ENCODE measurements at places on chromosomes 16 and 17.
A peak's percentile ranks its signal among the peaks of the same experiment; 100 is the strongest.

- no peak for DNase-seq
These were observed 41.8 kb downstream of the MRM1 start for GRCh38 chr17:36643086-36643685.

DNA sequence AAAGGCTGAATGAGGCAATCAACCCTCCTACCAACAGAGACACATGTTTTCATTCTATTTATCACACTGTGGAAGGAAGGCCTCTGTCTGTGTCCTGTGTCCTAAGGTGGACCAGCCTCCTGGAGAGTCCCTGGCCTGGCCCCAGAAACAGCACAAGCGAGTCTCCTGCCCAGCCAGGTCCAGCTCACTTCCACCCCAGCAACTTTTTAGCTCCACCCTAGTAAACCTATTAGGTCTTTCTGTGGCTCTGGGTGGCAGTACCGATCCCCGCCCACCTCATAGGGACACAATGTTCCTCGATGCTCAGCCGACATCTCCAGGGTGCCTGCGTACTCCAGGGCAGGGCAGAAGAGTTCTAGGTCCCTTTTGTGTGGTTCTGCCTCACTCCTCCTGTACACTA, 10.7 kb downstream of the DRC3 start:
- DNase-seq = no peak

- DNase-seq = no peak
These were observed 155.7 kb downstream of the CMIP start for GRCh38 chr16:81600275-81600674.

- DNase-seq = no peak
These were observed 11.4 kb downstream of the TAX1BP3 start for GRCh38 chr17:3656755-3657587.

DNA sequence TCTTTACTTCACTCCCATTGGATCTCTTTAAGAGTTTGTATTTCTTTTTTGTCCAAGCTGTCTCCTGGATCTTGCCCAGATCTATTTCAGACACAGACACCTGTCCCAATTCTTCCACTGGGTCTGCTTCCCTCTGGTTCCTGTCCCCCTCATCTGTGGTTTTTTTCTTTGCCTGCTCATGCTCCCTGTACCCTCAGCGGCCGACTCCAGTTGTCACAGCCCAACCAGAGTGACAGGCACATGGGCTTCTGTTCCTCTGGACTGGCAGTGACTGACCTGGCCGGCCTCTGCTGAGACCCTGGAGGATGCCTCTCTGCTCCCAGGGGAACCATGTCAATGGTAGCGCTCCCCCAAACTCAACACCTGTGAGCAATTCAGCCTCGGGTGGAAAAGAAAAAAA, 142.6 kb downstream of the WSCD1 start:
- no peak for DNase-seq

DNA sequence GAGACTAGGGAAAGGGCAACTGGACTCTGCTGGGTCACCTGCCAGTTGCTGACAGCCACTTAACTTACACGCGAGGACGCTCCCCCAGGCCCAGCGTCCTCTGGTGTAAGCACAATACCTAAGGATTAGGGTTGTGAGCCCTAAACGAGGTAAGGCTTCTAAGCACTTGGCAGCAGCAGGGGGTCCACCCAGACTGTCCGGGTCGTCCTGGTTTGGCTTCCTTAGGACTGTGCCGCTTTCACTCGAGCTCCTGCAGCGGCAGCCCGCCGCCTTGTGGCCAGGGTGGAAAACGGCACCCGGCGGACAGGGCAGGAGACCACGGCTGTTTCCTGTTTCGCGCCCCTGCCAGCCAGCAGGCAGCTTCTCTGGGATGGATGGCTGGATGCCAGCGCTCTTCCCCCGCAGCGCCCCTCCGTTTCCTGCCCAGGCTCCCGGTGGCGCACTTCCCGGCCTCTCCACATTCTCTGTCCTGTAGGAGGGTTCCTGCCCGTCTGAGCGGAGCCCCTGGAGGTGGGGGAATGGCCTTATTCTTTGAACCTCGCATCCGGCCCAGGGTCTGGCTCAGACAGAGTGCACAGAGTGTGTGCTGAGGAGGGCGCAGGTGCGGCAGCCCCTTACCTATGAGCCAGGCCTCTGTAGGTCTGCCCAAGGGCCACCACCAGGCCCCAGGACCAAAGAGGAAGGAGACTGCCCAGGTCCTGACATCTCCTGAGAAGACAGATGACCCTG, 47.0 kb upstream of the AMZ2 start:
- peak; percentile 73 for DNase-seq

- no peak for DNase-seq
These were observed 7.0 kb downstream of the CDR2L start for GRCh38 chr17:74994440-74994839.

- no peak for DNase-seq
These were observed 6.3 kb upstream of the SECTM1 start for GRCh38 chr17:82339634-82340580.

DNA sequence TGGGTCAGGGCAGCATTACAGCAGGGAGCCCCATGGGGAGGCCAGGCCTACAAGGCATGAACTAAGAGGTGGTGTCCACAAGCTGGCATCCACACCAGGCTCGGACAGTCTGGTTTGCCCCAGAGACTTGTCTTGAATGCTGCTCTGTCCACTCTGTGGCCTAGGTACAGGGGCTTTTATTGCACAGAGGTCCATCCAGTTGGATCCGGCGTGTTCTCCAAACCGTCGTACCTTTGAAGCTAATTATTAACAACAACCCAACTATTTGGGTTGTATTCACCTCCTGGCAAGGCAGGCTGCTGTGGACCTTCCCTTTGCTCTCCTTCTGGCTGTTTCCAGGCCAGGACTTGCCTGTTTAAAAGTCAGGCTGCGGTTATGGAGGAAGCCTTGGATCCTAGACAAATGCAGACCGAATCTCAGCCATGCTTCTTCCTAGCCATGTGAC, 123.4 kb downstream of the CLEC16A start:
- no peak for DNase-seq

- DNase-seq = no peak
These were observed 46.1 kb downstream of the WSB1 start for GRCh38 chr17:27339836-27340550.

DNA sequence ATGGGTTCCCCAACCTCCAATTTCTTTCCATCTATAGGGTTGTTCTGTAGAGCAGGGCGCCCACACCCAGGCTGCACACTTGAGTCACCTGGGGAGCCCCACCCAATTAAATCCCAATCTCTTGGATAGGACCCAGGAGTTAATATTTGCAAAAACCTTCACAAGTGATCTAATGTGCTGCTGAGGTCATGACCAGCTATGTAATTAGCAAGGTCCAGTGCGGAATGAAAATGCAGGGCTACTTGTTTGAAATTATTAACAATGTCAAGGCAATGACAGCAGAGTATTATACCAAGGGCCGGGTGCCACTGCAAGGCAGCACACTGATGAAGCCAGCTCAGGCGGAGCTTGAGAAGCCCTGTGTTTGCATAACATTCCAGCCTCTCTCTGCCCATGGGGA, 302.7 kb downstream of the MAF start:
- DNase-seq = no peak

- no peak for DNase-seq
These were observed 42.5 kb downstream of the TMEM11 start for GRCh38 chr17:21171309-21171922.

GRCh38 chr16:21613361-21613760, 14.0 kb downstream of the METTL9 start:
- DNase-seq = no peak

DNA sequence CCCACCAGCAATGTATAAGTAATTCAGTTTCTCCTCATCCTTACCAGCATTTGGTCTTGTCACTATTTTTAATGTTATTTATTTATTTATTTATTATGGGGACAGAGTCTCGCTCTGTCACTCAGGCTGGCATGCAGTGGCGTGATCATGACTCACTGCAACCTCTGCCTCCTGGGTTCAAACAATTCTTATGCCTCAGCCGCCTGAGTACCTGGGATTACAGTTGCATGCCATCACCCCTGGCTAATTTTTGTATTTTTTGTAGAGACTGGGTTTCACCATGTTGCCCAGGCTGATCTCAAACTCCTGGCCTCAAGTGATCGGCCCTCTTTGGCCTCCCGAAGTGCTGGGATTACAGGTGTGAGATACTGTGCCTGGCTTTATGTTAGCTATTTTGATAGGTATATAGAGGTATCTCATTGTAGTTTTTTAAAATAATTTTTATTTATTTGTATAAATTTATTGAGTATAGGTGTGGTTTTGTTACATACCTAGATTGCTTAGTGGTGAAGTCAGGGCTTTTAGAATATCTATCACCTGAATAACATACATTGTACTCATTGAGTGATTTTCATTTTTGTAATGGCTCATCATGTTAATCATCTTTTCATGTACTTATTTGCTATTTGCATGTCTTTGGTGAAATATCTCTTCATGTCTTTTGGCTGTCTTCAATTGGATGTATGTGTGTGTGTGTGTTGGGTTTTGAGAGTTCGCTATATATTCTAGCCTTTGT, 53.3 kb downstream of the TANC2 start:
- no peak for DNase-seq

DNA sequence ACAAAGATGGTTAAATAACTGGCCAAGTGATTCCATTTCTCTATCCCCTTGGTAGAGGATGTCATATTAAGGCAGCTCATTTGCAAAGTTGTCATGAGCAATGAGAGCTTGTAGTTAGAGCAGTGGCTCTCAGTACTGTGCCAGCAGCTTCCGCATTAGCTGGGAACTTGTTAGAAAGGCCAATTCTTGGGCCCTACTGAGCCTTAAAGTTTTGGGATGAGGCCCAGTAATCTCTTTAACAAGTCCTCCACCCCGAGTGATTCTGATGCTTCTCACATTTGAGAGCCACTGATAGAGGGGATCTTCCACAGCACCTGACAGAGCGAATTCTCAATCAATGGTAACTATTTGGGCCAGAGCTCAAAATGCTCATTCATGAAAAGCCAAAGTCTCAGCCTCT, 20.2 kb upstream of the CCL1 start:
- DNase-seq = no peak

DNA sequence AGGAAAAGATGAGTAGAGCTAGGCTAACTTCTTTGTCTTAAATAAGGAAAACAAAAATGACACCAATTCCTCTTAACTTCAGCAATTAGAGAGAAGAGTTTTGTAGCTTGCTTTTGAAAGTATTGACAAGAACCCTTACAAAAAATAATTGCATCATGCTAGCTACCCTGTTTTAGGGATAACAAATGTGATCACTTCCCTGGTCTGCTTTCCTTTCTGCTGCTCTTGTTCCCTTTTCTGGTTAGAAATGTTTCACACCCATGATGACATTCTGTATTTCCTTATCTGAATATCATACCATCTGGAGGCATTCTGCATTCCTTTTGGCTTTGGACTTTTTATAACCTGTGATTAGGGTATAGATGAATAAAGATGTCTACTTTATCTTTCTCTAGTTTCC, 9.9 kb upstream of the SMIM36 start:
- no peak for DNase-seq

GRCh38 chr16:20598832-20599469, 22.8 kb upstream of the ACSM2B start:
- DNase-seq = peak; percentile 41

GRCh38 chr16:89013111-89013510, 36.1 kb upstream of the CBFA2T3 start:
- no peak for DNase-seq

- DNase-seq = no peak
These were observed 228.8 kb upstream of the EEF2KMT start for GRCh38 chr16:5326395-5326794.

GRCh38 chr16:53282975-53283946, 151.0 kb upstream of the RBL2 start:
- DNase-seq = peak; percentile 57

GRCh38 chr17:60330731-60331130, 61.2 kb downstream of the USP32 start:
- no peak for DNase-seq

GRCh38 chr17:31388770-31389656, 2.5 kb upstream of the RAB11FIP4 start:
- DNase-seq = peak; percentile 88

GRCh38 chr17:68260051-68260762, 12.4 kb downstream of the AMZ2 start:
- DNase-seq = no peak

DNA sequence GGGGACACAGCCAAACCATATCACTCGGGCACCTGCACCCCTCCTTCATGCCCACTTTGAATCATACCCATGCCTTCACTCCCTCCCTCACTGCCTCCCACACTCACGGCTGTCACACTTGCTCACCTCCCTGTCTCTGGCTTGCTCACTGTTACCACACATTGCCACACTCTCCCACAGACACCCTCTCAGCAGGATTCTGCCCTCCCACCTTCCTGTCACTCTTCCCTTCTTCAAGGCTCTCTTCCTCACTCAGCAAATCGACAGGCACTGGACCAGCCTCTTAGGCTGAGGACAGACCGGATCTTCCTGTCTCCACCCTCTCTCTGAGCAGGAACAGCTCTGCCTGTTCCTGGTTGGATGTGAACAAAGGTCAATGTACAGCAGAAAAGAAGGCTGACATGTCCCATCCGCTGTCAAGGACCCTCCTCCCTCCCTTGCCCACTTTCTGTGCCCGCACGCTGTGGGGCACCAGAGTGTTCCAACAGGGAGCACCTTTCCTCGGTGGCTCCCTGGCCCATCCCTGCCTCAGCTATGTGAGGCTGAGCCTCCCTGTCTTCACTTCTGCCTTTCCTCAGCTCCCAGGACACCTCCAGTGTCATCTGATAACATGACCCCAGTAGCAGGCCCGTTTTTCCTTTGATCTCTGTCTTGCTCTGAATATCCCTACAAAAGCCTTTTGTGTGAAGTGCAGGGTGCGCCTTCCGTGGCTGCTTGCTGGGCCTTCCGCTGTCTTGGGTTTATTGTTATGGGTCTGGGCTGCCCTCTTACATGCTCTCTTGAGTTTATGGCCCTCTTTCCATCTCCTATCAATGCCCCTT, 47.0 kb downstream of the CCDC182 start:
- peak; percentile 42 for DNase-seq

- no peak for DNase-seq
These were observed 269.6 kb downstream of the SNX29 start for GRCh38 chr16:12245921-12246720.

- DNase-seq = no peak
These were observed 44.7 kb upstream of the SOX9 start for GRCh38 chr17:72075995-72076677.

GRCh38 chr17:67440277-67441051, 63.4 kb downstream of the PITPNC1 start:
- DNase-seq = no peak

DNA sequence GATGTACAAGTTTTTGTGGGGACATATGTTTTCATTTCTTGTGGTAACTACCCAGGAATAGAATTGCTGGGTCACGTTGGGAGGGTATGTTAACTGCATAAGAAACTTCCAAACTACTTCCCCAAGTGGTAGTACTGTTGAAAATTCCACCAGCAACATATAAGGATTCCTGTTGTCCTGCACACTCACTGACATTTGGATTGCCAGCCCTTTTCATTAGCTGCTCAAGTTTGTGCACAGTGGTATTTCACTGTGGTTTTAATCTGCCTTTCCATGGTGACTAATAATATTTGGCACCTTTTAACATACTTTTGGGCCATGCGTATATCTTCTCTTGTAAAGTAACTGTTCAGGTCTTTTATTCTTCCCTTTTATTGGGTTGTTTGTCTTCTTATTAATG, 103.3 kb downstream of the GNAO1 start:
- DNase-seq = no peak

- peak; percentile 88 for DNase-seq
These were observed at the start of the genes ACADVL and DLG4 for GRCh38 chr17:7219812-7220592. Gene ACADVL (plus strand): TSS chr17:7219938. CDS start chr17:7219985, 47 bp downstream. Gene DLG4 (minus strand): TSS chr17:7219836.

All from iPS-NIHi11 (cell line).